ENCODE measurements at places on chromosomes 12 and 14.

- DNase-seq: no peak
Observed at GRCh38 chr12:42660117-42660516, 70.6 kb upstream of the PRICKLE1 start.

- no peak for DNase-seq
Observed at GRCh38 chr12:77104792-77105191, 39.4 kb upstream of the E2F7 start.

DNA sequence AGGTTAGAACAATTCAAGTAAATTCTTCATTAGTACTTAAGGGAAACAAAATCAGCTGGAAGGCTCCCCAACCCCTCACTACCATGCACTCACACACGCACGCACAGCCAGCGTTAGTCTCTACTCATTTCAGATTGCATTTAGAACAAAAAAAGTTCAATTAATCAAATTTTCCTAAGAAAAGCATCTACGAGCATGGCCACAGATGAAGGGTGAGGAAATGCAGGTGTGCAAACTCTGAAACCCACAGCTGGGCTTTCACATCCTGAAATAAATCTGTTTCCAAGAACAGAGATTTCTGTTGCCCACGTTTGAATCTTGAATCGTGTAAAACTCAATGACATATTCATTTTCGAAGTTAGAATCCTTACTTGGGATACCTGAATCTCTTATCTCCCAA is 62.6 kb downstream of the SEL1L start:
- no peak for DNase-seq

- no peak for DNase-seq
Observed at GRCh38 chr12:109963330-109963729, 32.8 kb downstream of the GIT2 start.

DNA sequence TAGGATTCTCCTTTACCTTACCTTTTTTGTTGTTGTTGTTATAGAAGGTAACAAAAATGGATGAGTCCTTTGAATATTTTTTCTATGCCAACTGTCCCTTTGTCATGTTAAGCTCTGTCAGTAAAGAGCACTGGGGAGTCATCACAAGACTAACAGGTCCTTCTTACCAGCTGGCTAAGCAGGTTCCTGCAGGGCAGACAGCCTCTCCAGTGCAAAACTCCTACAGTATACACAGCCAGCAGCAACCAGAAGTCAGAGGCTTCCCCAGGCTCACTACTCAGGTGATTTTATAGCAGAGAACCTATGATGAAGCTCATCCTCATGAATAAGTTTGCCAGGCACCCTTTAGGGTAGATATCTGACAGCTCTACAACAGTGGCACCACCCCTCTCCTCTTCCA is 271.1 kb downstream of the RERGL start:
- DNase-seq: no peak

GRCh38 chr12:24560192-24560775 is 388.6 kb downstream of the BCAT1 start:
- no peak for DNase-seq

DNA sequence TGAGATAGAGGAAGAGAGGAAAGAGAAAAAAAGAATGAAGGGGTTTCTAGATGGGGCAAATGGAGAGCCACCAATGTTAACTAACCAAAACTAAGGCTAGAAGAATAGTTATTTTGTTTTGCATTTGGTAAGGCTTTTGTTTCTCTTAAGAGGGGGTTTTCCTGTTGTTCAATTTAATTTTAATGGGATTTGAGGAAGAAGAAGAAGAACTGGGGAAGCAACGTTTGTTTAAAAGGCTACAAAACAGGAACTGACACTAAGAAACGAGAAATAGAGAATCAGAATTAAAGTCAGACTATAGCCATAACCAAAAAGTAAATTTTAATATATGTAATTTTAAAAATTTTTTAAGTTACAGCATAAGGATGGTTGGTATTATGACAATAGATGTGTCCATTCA is 13.7 kb downstream of the TXNDC16 start:
- no peak for DNase-seq

DNA sequence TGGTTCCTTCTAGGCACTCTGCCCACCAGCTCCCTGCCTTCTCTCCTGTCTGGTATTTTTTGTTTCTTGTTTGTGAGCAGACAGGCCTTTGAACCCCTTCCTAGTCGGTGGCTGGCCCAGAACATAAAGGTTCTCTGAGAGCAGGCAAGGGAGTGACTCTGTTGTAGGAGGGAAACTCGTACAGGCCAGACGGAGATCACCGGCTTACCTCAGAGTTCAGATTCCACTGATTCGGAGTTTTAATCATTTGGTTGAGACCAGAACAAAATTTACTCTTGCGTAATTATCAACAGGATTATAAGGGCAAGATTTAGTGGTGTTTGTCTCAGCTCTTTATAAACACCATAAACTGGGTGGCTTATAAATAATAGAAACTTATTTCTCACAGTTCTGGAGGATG is 128.3 kb downstream of the PLXNC1 start:
- no peak for DNase-seq

DNA sequence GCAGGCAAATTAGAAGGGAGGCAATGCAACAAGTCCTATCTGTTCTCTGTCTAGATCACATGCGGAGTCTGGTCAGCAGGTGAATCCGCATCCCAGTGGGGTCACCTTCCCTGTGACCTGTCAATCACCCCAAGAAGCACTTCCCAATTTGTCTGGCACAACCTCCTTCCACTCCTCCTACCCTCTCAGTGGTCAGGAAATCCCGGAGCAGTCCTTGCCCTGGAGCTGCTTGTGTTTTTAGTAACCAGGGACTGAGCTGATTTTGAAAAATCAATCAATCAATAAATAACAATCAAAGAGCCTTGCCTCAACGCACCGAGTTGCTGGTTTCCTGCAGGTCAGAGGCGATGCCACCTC is 572 bp upstream of the ACSS3 start:
- DNase-seq: peak; percentile 24

- DNase-seq: no peak
Observed at GRCh38 chr12:59459966-59460660, 135.7 kb upstream of the SLC16A7 start.

- DNase-seq: no peak
Observed at GRCh38 chr14:105474483-105475268, at the start of gene CRIP2. Gene CRIP2 (plus strand): TSS chr14:105474821. CDS start chr14:105474863, 42 bp downstream.

Measured in H4 (cell line).